ENCODE measurements at places on chromosomes 6 and 20.

- no peak for DNase-seq
Observed at GRCh38 chr6:30267423-30267822, 54.2 kb upstream of the TRIM26 start.

DNA sequence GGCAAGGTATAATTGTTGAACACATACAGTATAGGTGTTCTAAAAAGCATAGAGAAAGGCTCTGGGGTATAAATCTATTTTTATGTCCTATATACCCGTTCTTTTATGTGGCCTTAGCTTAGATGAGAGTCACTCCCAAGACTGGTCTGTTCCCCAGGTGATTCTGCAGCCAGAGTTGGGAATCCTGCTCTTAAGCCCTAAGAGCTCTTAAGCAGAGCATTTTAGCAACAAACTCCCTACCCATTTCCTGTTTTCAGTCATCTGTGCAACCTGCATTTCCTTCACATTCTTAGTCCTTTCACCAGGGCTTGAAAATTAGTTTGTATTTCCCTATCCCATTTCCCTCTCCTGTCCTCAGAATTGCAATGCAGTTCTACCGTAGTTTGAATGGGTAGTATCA is 166.1 kb downstream of the HS3ST5 start:
- DNase-seq: no peak

- DNase-seq: no peak
Observed at GRCh38 chr6:155143029-155143577, 120.7 kb upstream of the CLDN20 start.

- no peak for DNase-seq
Observed at GRCh38 chr6:1820165-1820564, 210.4 kb downstream of the FOXC1 start.

DNA sequence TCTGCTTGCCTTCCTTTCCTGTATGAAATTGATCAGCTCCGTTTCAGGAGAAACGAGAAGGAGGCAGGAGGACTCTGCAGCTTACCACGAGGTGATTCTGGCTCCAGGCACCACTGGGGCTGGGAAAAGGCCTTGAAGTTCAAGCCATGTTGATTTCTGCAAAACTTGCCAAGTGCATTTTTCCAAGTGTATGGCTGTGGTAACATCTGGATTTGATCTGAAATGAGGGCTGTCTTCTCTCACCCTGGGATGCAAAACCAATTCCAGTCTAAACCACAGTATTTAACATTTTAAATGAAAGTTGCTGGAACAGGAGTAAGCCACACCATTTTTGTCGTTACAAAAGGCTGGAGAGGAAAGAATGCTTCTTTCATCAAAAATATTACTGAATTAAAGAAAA is 36.1 kb upstream of the FAM210B start:
- DNase-seq: no peak

- DNase-seq: no peak
Observed at GRCh38 chr6:38453861-38454260, 185.9 kb downstream of the BTBD9 start.

- no peak for DNase-seq
Observed at GRCh38 chr6:139449611-139450000, 75.2 kb upstream of the CITED2 start.

GRCh38 chr6:151610326-151610725 is 116.5 kb downstream of the CCDC170 start:
- DNase-seq: no peak

GRCh38 chr6:53045891-53046673 is 19.1 kb upstream of the FBXO9 start:
- no peak for DNase-seq

GRCh38 chr6:168154263-168154917 is 75.4 kb upstream of the FRMD1 start:
- DNase-seq: no peak
